ENCODE measurements at places on chromosomes 1 and 21.

DNA sequence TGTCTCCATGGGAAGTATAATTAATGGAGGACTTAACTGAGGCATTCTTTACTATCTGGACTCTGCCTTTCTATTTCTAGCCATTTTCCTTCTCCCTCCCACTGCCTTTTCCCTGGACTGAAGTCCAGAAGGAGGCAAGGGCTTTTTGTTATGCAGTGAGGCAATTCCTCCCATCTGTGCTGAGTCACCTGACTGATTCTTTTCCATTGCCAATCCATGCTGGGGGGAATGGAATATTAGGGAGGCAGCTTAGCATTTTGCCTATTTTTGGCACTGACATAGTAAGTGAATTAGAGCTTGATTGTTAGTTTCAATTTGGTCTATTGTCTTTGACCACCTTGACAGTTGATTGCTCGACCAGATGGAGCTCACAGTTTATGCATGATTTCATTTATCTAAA is 1000.6 kb upstream of the PRMT6 start:
- no peak for DNase-seq

GRCh38 chr1:201042779-201043461 is 19.4 kb upstream of the KIF21B start:
- peak; percentile 90 for DNase-seq

DNA sequence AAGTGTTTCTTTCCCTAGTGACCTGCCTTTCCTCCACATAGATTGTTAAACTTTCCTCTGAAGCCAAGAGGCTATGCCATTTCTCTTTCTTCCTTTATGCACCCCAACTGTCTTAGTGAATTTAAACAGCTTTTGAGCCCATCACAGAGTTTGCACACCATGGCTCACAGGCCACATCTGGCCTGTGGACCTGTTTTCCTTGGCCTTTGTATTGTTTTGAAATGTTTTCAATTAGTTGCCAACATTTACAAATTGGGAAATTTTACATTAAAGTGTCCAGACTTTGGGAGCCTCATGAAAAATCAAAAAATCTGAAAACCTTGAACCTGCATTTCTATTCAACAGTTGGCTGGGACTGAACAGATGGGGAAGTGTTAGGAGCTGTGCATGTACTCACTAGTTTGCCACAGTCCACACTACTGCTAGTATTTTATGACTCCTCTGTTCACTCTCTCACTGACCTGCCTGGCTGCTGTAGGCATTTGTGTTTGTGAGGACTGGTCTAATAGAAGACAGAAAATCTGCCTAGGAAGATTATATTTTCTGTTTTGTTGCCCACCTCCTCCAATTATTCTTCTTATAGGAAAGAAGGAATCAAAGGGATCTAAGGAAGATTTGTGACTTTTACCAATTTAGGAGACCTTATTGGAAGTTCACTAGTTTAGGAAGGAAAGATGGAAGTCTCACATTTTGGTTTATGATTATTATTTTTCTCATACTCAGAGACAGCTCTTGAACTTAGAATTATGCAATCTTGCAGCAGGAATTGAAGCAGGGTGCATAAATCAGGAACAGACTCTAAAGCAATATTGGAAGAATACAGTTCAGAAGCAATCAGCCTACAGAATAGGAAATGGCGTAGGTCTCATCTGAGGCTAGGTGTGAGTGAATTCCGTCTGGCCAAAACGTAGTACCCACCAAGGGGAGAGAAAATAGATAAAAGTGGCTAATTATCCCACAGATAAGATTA is 134.7 kb downstream of the HLX start:
- no peak for DNase-seq

- no peak for DNase-seq
Observed at GRCh38 chr1:160129046-160129445, 13.5 kb downstream of the ATP1A2 start.
